ENCODE measurements at places on chromosomes 6 and 20.
A peak's percentile ranks its signal among the peaks of the same experiment; 100 is the strongest.

DNA sequence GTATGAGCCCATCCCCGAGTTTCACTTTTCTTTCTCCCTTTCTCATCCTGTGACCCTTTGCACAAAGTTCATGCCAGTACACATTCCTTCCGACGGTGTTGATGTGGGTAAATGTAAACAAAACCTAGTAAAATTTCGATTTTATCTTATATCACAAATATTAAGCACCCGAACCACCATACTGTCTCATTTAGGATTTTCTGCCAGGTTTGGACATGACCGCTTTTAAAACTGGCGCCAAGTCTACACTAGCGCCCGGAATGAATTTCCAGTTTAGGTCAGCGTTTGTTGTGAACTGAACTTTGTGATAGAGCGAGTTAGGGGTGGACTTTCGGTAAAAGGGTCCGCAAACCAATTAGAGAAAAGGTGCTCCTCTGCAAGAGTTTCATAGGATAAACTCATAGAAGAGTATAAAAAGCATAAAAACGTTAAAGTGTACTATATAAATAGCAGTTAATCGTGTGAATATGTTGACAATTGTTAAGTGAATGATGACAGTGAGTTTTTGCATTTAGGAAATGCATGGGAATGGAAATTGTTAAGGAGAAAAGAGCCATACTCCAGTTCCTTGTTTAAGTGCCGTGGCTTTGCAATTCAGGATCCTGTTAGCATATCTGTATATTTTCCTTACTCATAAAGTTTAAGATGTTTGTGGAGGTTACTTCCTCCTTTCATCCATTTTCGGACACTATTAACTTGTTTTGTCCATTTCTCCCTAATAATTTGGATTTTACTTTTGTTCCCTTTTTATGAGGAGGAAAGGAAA is 937 bp downstream of the AKAP7 start:
- H3K27me3 ChIP-seq = no peaks in the 10 kb centered on the region
- peak overlapping the region; percentile 90 for H3K4me3 ChIP-seq
- DNase-seq = peak; percentile 9
- H3K36me3 ChIP-seq = no peaks in the 10 kb centered on the region

GRCh38 chr20:8234580-8234979 is 102.5 kb downstream of the PLCB1 start:
- no peaks in the 10 kb centered on the region for H3K4me1 ChIP-seq
- no peaks in the 10 kb centered on the region for H3K36me3 ChIP-seq
- peak overlapping the region; percentile 44 for H3K4me3 ChIP-seq
- no peaks in the 10 kb centered on the region for H3K27me3 ChIP-seq
- no peak for DNase-seq

DNA sequence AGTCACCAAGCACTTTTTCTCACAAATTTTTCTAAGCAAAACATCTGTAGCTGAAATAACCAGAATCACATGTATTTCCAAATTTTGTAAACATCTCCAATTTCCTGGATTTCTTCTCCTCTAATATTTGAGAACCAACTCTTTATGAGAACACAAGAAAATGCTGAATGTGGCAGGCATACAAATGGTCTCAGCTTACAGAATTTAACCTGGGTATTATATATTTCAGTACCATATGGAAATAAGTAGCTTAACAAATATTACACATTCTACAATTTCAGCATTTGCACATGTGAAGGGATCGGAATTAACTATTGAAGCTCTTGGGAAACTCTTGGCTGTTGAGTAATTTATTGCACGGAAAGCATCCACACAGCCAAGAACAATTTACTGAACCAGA is 92.5 kb downstream of the TBXT start:
- H3K36me3 ChIP-seq = no peaks in the 10 kb centered on the region
- H3K4me1 ChIP-seq = peaks cover 3% of the 10 kb centered on the region
- H3K27ac ChIP-seq = no peak overlapping the region
- DNase-seq = no peak
- H3K4me3 ChIP-seq = no peak overlapping the region
- H3K27me3 ChIP-seq = no peaks in the 10 kb centered on the region

GRCh38 chr6:166076625-166077024 is 91.0 kb downstream of the TBXT start:
- H3K27ac ChIP-seq = no peak overlapping the region
- peaks cover 3% of the 10 kb centered on the region for H3K4me1 ChIP-seq
- H3K4me3 ChIP-seq = no peak overlapping the region
- no peaks in the 10 kb centered on the region for H3K36me3 ChIP-seq

DNA sequence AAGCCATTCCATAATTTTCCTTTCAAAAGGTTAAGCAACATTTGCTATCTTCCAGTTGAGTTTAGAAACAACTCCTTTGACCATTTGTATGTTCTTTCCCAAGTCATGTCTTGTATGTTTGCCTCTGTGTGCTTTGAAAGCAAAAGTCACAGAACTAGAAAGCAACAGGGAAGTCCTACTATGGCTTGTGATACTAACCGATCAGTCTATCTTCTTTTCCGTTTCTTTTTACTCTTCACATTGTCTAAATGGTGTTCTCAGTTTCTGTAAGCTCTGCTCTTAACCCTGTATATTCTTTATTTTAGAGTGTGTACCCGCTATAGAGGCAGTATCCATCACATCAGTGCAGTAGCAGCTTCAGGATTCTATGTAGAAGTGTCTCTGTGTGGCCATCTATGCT is 32.9 kb downstream of the TMEM244 start:
- no peak overlapping the region for H3K4me3 ChIP-seq
- H3K27me3 ChIP-seq = no peaks in the 10 kb centered on the region

DNA sequence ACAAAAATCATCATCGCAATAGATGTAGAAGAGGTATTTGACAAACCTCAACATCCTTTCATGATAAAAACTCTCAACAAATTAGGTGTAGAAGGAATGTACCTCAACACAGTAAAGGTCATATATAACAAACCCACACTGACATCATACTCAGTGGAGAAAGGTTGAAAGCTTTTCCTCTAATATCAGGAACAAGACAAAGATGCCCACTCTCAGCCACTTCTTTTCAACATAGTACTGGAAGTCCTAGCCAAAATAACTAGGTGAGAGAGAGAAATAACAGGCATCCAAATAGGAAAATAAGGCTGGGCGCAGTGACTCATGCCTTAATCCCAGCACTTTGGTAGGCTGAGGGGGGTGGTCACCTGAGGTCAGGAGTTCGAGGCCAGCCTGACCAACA is 95.8 kb downstream of the ZDHHC14 start:
- no peak overlapping the region for H3K4me3 ChIP-seq
- H3K27ac ChIP-seq = no peak overlapping the region
- no peaks in the 10 kb centered on the region for H3K4me1 ChIP-seq
- H3K36me3 ChIP-seq = no peaks in the 10 kb centered on the region

Measured in mesenchymal stem cell (in vitro differentiated cells and primary cell).